ENCODE measurements at places on chromosomes 1 and 21. TPM values are rescaled to one million over a fixed set of nuclear protein-coding genes. Genes with fewer than 3 reads are reported as not detected.

The FCRL5 gene
- not detected for total RNA-seq

The KISS1 gene
- 38.0 TPM for total RNA-seq

GRCh38 chr1:21724098-21724497, 54.9 kb upstream of the RAP1GAP start:
- no peak for DNase-seq

- no peak for DNase-seq
These were observed 3.1 kb upstream of the PGBD5 start for GRCh38 chr1:230429067-230429735.

- no peak for DNase-seq
These were observed 9.0 kb downstream of the LRRC47 start for GRCh38 chr1:3787349-3787715.

The KCNH1 gene
- total RNA-seq: 2.8 TPM

GRCh38 chr1:82867781-82868180, 1067.0 kb downstream of the ADGRL2 start:
- peak; percentile 69 for DNase-seq

- DNase-seq: peak; percentile 87
These were observed at the start of gene ECM1 for GRCh38 chr1:150507912-150508864. Gene ECM1 (plus strand): TSS chr1:150508109. CDS start chr1:150508210, 101 bp downstream.

The SELENBP1 gene
- 4.5 TPM for total RNA-seq

The OR2M3 gene
- not detected for total RNA-seq

GRCh38 chr1:67816506-67816905, 16.8 kb downstream of the GNG12 start:
- no peak for DNase-seq

- no peak for DNase-seq
These were observed 32.4 kb downstream of the ZBTB17 start for GRCh38 chr1:15943328-15943991.

- peak; percentile 94 for DNase-seq
These were observed 4.6 kb downstream of the SLC37A1 start for GRCh38 chr21:42518215-42518614.

The ILDR2 gene
- total RNA-seq: 21.5 TPM

DNA sequence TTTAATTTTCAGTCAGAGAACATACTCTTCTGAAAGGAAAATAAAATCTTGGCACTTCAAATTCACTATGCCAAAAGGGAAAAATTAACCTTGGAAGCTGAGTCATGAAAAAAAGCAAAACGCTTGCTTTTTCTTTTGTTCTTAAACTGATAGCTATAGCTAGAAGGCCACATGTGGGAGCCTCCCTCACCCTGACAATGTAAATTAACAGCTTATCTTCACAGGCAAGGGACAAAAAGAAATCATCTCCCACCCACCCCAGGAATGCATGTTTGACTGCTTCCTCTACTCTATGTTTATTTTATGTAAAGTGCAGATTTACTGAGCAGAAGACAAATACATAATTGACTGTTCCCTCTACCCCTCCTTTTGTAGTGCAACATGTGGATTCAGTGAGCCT, 38.0 kb downstream of the EBNA1BP2 start:
- no peak for DNase-seq

The ZMYND12 gene
- not detected for total RNA-seq

DNA sequence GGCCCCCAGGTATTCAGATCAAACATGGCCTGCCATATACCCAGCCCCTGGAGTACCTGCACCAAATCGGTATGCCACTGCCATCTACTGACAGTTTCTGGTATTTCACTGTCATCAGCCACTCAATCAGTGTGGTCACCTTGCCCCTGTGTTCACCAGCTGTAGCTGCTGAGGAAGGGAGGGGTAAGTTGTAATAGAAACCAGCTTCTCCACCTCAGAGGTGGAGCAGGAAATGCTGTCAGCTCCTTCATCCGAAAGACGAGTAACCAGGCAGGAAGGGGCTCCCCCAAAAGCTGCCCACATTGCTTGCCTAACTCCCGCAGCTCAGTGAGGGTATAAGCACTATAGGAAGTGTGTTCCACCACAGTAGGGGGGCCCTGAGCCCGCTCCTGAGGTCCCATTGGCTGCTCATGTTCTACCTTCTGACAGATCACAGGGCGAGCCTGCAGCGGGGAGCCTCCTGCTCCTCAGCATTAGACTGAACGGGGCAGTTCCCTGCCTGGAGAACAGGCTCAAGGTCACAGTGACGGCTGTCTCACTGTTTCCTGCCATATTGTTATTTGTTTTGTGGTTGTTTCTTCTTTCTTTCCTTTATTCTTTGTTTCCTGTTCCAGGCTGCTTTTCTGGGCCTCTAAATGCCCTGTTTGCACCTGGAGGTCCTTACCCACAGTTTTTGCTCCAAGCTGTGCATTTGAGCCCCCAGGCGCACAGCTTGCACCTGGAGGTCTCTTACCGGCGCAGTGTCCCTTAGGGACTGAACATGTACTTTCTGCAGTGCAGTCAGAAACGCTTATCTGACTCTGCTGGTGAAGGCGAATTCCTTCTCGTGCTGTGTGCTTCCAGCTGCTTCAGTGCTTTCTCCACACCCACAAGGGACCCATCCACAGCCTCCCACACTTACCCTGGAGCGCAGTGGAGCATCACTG, 1638.3 kb downstream of the MRPL39 start:
- DNase-seq: peak; percentile 4
